Left colon (tissue), 2 donors: ENCODE measurements at places on chromosomes 16 and 17. TPM values are rescaled to one million over a fixed set of nuclear protein-coding genes. Genes with fewer than 3 reads are reported as not detected.

- DNase-seq: no peak
Measured at GRCh38 chr17:2241823-2242222, 61.8 kb downstream of the SMG6 start.

GRCh38 chr16:51989637-51990230 is 557.2 kb downstream of the TOX3 start:
- no peak for DNase-seq

GRCh38 chr17:19737305-19738072 is 10.6 kb downstream of the ALDH3A1 start:
- DNase-seq: no peak

DNA sequence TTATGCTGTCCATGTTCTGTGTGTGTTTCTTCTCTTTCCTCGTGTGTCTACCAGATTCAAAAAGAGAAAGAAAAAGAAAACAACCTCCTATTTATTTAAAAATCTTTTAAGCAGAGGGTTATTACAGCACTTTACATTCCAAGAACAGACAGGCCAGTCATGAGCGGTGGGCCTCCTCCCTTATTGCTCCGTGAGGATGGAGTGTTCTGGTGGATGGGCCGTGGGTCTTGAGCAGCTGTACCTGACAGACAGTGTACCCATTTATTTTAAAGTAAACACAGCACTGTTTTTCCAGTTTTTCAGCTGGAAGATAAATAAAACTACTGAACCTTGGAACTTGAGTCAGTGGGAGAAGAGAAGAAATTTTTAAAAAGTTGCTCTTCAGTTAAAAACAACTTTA is 52.4 kb downstream of the WWP2 start:
- DNase-seq: no peak

- DNase-seq: no peak
Measured at GRCh38 chr17:2905269-2905668, 109.0 kb downstream of the RAP1GAP2 start.

Gene EPX
- total RNA-seq: not detected

Gene ASPA
- 3.1 TPM for total RNA-seq

- DNase-seq: no peak
Measured at GRCh38 chr16:54453871-54454270, 167.3 kb upstream of the IRX3 start.

Gene SLC16A11
- total RNA-seq: 0.84 TPM

Gene C16orf54
- 1.6 TPM for total RNA-seq

Gene SOX8
- 0.31 TPM for total RNA-seq

Gene TBX2
- 5.8 TPM for total RNA-seq

GRCh38 chr17:44901411-44901921 is 2.2 kb upstream of the EFTUD2 start:
- DNase-seq: no peak

Gene GRAP
- 1.5 TPM for total RNA-seq

DNA sequence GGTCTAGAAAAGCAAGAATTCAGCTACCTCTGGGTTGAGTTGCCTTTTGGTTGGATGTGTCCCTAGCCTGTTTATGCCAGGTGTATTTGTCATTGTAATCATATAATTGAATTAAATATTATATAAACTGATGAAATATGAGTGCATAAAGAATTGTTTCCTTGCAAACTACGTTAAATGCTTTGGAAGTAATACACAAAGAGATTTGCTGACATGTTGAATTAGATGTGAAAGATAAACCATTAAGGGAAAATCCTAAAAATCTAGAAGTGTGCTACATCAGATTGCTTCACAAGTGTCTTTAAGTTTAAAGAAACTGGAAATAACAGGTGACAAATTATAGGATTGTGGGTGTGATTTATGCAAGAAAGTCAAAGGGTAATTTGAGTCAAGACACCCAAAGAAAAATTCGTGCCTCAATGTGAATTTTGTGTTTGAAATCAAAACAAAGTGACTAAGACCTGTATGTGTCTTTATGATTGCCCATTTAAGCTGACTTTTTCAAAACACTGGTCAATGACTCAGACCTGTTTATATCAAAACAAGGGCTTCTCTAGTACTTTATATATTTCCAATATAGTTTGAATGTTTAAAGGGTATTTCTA is 5.1 kb upstream of the PYY start:
- DNase-seq: no peak

- peak; percentile 12 for DNase-seq
Measured at GRCh38 chr17:16926061-16926511, 45.8 kb downstream of the TNFRSF13B start.

DNA sequence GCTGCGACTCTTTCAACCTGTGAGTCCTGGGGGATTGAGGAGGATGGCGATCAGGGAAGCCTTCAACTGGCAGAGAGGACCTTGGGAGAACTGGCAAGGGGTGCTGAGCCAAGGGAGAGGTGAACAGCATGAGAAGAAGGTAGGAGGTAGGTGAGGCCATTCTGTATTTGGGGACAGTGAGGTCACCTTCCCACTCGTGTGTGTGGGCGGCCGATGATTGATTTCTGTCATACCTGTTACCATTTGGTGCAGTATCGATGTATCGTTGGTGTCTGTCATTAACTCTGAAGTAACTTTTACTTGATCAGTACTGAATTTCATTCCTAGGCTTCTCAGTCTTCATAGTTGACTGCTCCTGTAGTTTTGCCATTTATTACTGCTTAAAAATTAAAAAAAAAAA is 3.8 kb downstream of the ARSG start:
- no peak for DNase-seq

Gene KRTAP4-4
- total RNA-seq: not detected

Gene NXN
- total RNA-seq: 14.5 TPM

- peak; percentile 80 for DNase-seq
Measured at GRCh38 chr16:80466024-80466987, 74.5 kb upstream of the DYNLRB2 start.

DNA sequence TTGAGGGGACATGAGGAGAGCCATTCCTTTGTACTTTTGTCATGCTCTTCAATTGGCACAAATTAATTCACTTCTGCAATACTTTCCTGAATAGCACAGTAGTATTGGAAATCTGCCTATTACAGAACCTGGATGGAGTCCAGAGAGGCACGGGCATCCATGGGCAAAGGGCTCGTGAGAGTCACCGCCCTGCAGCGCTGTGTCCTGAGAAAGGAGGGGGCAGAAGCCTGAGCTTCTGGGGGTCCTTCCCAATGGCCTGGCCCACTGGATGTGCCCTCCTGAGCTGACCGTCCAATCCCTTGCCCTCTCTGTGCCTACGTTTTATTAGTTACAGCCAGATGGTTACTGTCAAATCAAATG is 3.5 kb downstream of the G6PC1 start:
- no peak for DNase-seq

GRCh38 chr16:9950658-9951057 is 231.6 kb downstream of the GRIN2A start:
- no peak for DNase-seq

Gene SRL
- 0.46 TPM for total RNA-seq

Gene OR4D1
- total RNA-seq: not detected

GRCh38 chr16:13081825-13082331 is 180.5 kb downstream of the SHISA9 start:
- DNase-seq: no peak

- DNase-seq: no peak
Measured at GRCh38 chr16:7976563-7976962, 613.7 kb downstream of the TMEM114 start.

Gene TMED6
- 2.5 TPM for total RNA-seq

DNA sequence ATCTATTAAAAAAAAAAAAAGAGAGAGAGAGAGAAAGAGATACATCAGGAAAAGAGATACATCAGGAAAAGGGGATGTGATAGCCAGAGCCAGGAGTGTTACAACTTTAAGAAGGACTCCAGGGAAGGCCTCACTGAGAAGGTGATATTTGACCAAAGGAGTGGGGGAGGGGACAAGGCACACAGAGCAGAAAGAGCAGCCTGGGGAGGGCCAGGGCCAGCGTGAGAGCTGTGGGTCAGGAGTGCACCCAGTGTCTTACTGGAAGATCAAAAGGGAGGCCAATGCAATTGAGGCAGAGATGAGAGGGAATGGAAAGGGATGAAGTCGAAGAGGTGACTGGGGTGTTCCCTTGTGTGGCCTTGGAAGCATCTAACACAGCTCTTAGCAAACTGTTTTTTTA is 7.7 kb downstream of the ASPHD1 start:
- DNase-seq: no peak

GRCh38 chr17:49944273-49944870 is 24.6 kb upstream of the DLX4 start:
- no peak for DNase-seq

DNA sequence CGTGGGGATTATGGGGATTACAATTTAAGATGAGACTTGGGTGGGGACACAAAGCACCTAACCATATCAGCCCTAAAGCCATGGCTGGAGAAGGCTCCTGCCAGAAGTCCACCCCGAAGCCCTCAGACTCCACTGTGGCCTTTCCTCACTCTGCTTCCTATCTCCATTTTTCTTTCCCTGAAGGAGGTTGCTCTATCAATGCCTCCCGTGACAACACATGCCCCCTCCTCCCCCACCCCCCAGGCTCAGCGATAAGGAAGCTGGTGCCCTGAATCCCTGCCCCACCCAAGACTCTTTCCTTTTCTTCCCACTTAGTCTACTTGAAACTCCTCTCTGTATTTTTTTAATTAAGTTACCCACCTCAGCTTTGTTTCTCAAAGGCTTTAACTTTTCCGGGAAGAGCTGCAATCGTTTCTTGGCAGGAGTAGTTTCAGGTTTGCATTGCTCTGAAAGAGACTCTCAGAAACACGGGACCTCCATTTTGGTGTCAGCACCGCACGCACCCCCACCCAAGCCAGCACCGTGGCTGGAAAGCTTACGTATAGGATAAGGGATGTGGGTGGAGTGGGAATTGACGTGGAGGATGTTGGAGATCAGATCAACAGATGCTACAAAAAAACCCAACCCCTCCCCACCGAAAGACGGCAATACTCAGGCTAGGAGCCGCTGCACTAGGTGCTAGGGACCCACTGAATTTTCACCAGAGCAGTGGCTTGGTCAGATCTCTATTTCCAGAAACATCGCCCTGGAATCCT is 15.2 kb upstream of the CA4 start:
- DNase-seq: no peak

DNA sequence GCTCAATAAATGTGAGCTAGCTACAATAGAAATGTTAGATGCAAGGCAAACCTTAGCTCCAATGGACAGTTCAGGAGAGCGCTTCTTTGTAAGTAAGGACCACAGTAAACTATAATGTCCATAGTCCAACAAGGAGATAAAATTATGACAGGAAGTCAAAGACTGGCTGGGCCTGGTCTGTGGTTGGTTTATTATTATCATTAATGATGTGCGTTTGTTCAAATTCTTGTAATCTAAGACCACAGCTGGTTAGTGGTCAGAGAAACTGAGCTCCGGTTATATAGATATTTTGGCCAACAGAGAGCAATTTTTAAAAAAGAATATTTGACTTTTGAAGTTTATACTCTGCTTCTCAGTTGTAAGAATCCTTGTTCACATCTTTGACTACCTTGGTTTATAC is 4.7 kb upstream of the CMTM2 start:
- no peak for DNase-seq

Gene PRR14
- total RNA-seq: 47.6 TPM

DNA sequence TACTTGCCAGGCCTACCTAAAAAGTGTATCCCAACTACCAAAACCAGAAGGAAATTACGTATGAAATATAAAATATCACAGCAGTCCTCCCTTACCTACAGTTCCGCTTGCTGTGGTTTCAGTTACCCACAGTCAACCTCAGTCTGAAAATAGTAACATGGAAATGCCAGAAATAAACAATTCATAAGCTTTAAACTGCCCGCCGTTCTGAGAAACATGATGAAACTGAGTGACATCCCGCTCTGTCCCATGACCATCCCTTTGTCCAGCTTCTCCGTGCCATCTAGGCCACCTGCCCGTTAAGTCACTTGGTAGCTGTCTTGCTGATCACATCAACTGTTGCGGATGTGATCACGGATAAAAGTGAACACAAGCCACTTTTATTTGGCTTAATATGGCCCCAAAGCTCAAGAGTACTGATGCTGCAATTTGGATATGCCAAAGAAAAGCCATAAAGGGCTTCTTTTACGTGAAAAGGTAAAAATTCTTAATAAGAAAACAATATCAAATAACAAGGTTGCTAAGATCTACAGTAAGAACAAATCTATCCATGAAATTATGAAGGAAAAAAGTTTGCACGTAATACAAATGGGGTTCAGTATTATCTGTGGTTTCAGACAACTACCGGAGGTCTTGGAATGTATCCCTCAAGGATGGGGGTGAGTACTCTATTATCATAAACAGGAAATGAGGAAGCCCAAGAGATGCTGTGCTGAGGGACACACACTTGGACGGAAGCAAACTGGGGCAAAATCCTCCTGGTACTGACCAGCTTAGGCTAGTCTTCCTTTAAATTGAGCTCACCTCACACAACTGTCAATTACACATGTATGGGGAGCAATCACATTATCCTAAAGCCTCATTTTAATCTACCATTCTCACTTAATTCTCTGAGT is 8.2 kb downstream of the USP22 start:
- no peak for DNase-seq

GRCh38 chr17:46078675-46079074 is 79.6 kb downstream of the STH start:
- no peak for DNase-seq

Gene ARHGDIA
- total RNA-seq: 447 TPM

DNA sequence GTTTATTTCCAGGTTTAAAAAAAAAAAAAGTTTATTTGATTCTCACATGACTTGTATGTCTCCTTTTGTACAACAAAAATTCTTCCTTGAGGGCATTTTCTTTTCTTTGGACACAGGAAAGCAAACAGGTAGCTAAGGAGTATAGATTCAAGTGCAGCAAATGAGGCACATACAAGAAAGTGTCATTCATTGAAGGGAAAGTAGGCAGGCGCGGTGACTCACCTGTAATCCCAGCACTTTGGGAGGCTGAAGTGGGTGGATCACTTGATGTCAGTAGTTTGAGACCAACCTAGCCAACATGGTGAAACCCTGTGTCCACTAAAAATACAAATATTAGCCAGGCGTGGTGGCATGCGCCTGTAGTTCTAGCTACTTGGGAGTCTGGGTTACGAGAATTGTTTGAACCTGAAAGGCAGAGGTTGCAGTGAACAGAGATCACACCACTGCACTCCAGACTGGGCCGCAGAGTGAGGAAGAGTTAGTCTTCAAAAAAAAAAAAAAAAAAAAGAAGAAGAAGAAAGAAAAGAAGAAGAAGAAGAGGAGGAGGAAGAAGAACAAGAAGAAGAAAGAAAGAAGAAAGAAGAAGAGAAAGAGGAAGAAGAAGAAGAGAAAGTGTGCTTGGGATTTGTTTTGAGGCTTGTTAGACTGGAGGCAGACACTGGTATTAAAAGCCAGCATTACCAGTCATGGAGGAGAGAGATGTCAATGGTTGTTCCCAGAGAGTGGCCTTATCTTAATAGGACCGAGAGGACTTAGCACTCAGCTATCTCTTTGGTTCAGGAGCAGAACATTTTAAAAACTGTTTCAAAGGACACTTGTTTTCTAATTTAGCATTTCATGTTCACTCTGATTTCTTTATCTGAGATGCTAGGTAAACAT is 19.7 kb downstream of the GINS3 start:
- no peak for DNase-seq

DNA sequence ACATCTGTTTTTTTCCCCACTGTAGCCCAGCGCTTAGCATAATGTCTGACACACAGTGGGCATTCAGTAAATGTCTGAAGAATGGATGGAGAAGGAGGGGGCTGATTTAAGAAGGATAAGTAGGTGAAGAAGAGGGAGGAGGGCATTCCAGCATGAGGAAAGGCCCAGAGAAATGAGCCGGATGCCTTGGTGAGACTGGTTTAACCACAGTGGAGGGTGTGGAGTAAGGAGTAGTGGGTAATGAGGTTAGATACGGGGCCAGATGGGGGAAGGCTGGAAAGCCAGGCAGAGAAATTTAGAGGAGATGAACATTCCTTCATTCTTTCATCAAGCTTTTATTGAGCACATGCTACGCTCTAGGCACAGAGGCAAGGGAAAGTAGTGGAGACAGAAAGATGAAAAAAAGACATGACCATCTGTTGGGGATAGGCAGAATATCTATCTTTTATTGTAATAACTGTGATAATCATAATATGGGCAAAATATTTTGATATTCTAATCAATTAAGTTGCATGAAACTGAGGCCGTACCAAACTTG is 43.7 kb upstream of the NFAT5 start:
- no peak for DNase-seq
